ENCODE measurements at places on chromosomes 6 and 20. TPM values are rescaled to one million over a fixed set of nuclear protein-coding genes. Genes with fewer than 3 reads are reported as not detected.

SMLR1 gene
- not detected for total RNA-seq

HLA-F gene
- total RNA-seq: 68.2 TPM

CCM2L gene
- total RNA-seq: 31.1 TPM

SSTR4 gene
- total RNA-seq: not detected

ACSS1 gene
- total RNA-seq: 39.6 TPM

PPARD gene
- total RNA-seq: 9.7 TPM

TMEM244 gene
- total RNA-seq: not detected

SCRT2 gene
- total RNA-seq: not detected
